HEK293T (cell line): ENCODE measurements at places on chromosomes 3 and 15.

- no peak for DNase-seq
Measured at GRCh38 chr3:99730870-99731269, 86.8 kb upstream of the CMSS1 start.

- no peak for DNase-seq
Measured at GRCh38 chr3:182971637-182972036, 8.7 kb downstream of the DCUN1D1 start.

GRCh38 chr3:168876346-168877035, 780.8 kb upstream of the GOLIM4 start:
- DNase-seq = no peak

- no peak for DNase-seq
Measured at GRCh38 chr3:181935915-181936314, 224.2 kb downstream of the SOX2 start.

DNA sequence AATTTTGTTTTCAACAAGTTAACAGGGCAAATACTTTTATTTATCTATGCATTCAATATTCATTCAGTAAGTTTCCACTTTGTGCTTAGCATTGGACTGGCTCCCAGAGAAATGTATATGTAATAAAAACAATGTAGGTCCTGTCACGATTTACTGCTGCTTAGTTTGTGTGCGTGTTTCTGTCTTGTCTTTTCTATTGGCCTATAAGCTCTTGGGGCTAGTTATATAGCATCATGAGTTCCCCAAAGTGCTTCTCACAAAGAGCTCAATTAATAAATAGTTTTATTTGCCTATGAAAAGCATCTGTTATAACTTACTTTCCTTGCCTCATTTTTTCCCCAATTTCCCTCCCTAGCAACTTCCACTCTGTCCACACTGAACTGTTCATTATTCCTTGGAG, 666.7 kb upstream of the NAALADL2 start:
- DNase-seq = no peak
